Endothelial cell of umbilical vein (primary cell): ENCODE measurements at places on chromosomes 1 and 21. TPM values are rescaled to one million over a fixed set of nuclear protein-coding genes. Genes with fewer than 3 reads are reported as not detected.

DNA sequence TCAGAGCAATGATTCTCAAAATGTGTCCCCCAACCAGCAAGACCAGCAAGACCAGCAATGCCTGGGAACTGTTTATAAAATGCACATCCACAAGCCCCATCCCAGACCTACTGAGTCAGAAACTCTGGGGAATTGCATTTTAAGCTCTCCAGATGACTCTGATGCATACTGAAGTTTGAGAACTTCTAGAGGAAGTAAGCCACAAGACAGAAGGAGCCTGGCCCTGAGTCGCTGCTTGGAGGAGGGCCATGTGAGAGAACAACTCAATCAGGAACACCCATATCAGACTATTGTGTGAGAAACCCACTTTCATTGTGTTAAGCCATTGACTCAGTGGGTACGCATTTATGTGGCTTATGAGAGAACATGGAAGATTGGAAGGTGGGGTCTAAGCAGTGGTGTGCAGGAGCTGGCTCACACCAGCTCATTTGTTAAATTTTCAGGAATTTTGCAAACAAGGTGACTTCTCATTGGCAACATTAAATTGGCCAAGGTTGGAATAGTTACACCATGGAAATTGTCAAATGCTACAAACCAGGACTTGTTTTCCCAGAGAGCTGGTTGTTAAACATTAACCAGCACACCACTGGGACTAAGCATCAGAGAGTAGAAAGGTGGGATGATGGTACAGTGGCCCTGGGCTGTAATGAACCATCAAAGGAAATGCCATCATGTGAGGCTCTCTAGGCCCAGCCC is 38.9 kb downstream of the ATP1A1 start:
- no peaks in the 10 kb centered on the region for H3K36me3 ChIP-seq
- H3K27me3 ChIP-seq, result no peaks in the 10 kb centered on the region
- H3K27ac ChIP-seq, result no peak overlapping the region
- no peak for DNase-seq
- H3K4me3 ChIP-seq, result no peak overlapping the region

DNA sequence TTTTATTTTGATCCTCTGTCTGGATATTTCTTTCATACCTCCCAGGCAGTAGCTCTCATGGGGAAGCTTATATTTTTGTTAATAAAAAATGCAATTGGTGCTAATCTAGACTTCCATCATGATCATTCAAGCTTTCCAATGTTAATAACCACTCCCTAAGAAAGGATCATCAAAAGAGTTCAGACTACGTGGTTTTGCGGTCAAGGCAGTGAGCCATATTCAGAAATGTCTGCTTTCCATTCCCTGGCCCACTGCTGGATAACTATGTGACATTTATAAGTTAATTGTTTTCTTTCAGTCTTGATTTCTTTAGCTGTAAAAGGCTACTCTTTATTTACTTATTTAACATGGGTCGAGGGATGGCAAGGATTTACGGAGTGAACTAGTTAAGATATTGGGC is 414.6 kb downstream of the LMO4 start:
- H3K27me3 ChIP-seq, result no peaks in the 10 kb centered on the region
- H3K4me3 ChIP-seq, result no peak overlapping the region
- H3K36me3 ChIP-seq, result no peaks in the 10 kb centered on the region
- no peak for DNase-seq
- H3K27ac ChIP-seq, result no peak overlapping the region

The FAM110D gene
- total RNA-seq, result 4.4 and 5.1 TPM in 2 replicates

DNA sequence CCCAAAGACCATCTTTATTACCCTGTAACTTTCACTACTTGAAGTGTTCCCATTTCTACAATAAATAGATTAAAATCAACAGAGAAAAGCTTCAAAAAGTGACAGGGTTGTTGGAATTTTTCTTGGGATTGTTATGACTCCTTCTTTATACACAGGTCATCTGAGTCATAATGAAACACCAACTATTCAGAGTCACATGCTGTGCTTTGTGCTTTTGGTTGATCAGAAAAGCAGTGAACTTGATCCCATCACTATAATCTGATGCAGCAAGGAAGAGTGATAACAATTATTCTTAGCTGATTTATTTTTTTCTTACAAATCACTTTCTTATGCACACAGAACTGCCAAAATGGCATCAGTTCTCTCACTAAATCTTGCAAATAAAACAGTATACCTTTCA is 422.9 kb downstream of the PTBP2 start:
- H3K27me3 ChIP-seq, result no peaks in the 10 kb centered on the region
- peak; percentile 83 for DNase-seq
- H3K4me3 ChIP-seq, result no peak overlapping the region
- peak overlapping the region; percentile 43 for H3K27ac ChIP-seq
- H3K4me1 ChIP-seq, result peaks cover 28% of the 10 kb centered on the region

The C4BPA gene
- not detected in 2 replicates for total RNA-seq

- peak overlapping the region; percentile 55 for H3K27ac ChIP-seq
- peaks cover 68% of the 10 kb centered on the region for H3K4me1 ChIP-seq
- no peaks in the 10 kb centered on the region for H3K27me3 ChIP-seq
- H3K36me3 ChIP-seq, result no peaks in the 10 kb centered on the region
Observed at GRCh38 chr1:155978973-155979429, 654 bp upstream of the ARHGEF2 start.

The EIF3I gene
- 186 and 203 TPM in 2 replicates for total RNA-seq

DNA sequence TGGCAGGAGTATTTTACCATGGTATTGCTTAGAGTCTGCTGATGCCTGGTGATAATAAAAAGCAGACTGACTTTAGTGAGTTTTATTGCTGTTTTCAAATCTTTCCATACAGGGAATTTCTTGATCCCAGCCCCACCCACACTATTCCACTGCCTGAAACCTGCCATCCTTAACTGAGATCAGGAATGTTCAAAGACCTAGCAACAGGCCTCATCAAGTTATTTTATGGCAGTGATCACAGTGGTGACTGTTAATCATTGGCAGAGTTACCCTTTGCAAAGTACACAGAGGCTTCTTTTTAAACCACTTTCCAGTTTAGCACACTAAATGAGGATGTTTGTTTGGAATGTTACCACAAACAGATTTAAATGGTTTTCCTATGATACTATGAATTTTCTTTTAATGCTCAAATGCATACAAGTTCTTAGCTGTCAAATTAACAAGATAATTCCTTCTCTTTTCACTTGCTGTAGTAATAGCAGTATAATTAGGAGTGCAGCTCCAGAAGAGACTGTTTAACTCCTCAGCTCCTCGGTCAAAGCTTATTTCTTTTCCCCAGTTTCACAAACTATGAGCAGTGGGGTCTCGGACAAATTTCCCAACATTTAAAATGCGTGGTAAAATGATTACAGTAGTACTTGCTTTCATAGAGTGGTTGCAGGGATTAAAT is 69.9 kb upstream of the USP25 start:
- H3K4me1 ChIP-seq, result no peaks in the 10 kb centered on the region
- no peak overlapping the region for H3K27ac ChIP-seq
- DNase-seq, result no peak
- H3K27me3 ChIP-seq, result no peaks in the 10 kb centered on the region

The GPR3 gene
- 1.8 and 2.4 TPM in 2 replicates for total RNA-seq

DNA sequence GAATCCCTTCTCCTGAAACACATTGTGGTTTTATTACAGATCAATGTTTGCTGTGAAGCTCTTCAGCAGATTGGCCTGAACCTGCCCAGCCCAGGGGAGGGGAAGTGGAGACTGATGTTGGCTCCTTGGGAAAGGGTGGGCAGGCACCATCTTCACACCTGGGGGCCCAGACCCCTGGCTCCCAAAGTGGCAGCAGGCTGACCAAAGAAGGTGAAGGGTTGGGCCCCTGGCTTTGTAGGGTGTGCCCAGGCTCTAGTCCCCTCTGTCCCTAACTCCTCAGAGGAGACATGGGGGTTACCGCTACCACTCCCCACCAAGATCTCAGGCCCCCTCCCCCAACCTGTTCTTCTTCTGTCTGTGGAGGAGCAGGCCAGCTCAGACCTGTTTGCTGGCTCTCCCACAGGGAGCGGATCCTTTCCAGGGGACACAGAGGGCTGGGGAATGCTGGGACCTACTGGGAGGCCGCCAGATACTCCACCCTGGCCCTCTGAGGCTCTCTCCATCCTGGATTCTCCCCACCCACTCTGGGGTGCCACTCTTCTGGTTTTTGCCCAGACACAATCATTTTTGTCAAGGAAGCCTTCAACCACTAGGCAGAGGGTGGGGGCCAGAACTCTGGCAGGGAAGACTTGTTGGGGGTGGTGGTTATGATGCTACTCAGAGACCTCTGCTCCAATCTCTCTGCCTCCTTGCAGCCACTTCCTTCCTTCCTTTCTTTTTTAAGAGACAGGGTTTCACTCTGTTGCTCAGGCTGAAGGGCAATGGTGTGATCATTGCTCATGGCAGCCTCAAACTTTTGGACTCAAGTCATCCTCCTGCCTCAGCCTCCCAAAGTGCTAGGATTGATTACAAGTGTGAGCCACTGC is 5.0 kb upstream of the EFNA3 start:
- H3K27me3 ChIP-seq, result peaks cover 4% of the 10 kb centered on the region
- H3K4me1 ChIP-seq, result no peaks in the 10 kb centered on the region
- no peak overlapping the region for H3K27ac ChIP-seq
- no peak for DNase-seq

- H3K27me3 ChIP-seq, result no peaks in the 10 kb centered on the region
- no peaks in the 10 kb centered on the region for H3K36me3 ChIP-seq
- DNase-seq, result no peak
- no peak overlapping the region for H3K27ac ChIP-seq
- peaks cover 12% of the 10 kb centered on the region for H3K4me1 ChIP-seq
- H3K4me3 ChIP-seq, result no peak overlapping the region
Observed at GRCh38 chr1:221040101-221040500, 160.9 kb downstream of the HLX start.

DNA sequence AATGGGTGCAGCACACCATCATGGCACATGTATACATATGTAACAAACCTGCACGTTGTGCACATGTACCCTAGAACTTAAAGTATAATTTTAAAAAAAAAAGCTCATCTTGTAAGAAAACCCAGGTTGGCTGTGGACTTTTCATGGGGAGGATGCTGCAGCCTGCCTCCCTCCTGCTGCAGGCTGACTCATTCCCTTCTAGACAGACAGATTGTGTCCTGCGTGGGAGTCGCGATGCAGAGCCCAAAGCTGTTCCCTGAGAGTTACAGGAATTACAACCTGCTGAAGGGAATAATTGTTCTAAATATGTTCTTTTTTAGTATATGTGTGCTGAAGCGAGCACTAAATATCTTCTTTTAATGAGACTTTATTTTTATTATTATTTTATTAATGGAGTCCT is 93.2 kb downstream of the TBX19 start:
- H3K27me3 ChIP-seq, result peaks cover 3% of the 10 kb centered on the region
- DNase-seq, result no peak
- no peak overlapping the region for H3K27ac ChIP-seq
- H3K4me3 ChIP-seq, result no peak overlapping the region
- H3K4me1 ChIP-seq, result no peaks in the 10 kb centered on the region
- H3K36me3 ChIP-seq, result no peaks in the 10 kb centered on the region

GRCh38 chr21:34819357-34819999 is 150.7 kb downstream of the CLIC6 start:
- H3K4me1 ChIP-seq, result no peaks in the 10 kb centered on the region
- H3K27me3 ChIP-seq, result no peaks in the 10 kb centered on the region
- DNase-seq, result no peak
- no peak overlapping the region for H3K4me3 ChIP-seq

DNA sequence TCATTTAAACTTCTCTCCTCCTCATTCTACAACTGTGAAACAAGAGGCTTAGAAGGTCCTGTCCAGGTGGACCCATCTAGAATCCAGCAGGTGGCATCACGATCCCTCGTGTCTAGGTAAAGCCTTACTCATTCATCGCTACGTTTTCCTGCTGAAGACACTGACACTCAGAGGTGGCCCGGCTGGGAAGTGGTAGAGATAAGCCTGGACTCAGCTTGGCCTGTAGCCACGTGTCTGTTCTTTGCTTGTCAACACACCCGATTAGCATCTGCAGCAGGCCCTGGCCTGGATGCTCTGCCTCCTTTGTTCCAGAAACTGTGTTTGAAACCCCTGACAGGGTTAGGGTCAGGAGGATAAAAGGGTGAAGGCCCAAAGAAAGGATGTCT is 43.4 kb downstream of the PARP1 start:
- H3K4me1 ChIP-seq, result peaks cover 6% of the 10 kb centered on the region
- no peak overlapping the region for H3K4me3 ChIP-seq
- no peak for DNase-seq
- H3K27me3 ChIP-seq, result no peaks in the 10 kb centered on the region
- no peak overlapping the region for H3K27ac ChIP-seq

The VANGL2 gene
- not detected in 2 replicates for total RNA-seq

GRCh38 chr1:36349839-36350238 is 26.4 kb upstream of the EVA1B start:
- H3K27ac ChIP-seq, result peak overlapping the region; percentile 89
- H3K36me3 ChIP-seq, result peaks cover 6% of the 10 kb centered on the region
- no peak for DNase-seq
- H3K4me1 ChIP-seq, result peaks cover 52% of the 10 kb centered on the region
- no peaks in the 10 kb centered on the region for H3K27me3 ChIP-seq

DNA sequence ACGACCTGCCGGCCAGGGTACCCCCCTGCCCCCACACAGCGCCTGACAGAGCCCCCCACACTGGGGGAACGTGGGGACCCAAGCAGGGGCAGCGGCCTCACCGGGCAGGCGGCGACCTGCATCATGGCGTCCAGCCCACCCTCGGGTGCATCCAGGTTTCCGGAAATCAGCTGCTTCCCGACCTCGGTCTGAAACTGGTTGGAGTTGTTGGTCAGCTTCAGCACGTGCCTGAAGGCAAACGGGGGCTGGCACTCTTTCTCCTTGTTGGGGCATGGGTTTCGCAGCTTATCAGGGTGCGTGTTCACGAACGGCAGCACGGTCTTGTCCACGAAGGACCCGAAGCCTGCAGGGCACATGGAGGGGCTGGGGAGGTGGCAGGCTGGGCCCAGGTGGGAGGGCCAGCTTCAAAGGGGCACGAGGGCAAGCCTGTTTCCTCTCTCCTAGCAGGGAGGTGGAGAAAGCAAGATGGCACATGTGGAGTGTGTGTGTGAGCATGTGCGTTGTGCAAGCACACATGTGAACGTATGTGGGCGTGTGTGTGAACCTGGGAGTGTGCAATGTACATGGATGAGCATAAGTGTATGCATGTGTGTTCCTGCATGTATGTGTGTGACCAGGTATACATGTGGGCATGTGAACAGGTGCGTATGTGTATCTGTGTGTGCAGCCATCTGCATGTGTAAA is 19.2 kb downstream of the ITGB2 start:
- no peak for DNase-seq
- H3K27ac ChIP-seq, result no peak overlapping the region
- H3K4me3 ChIP-seq, result no peak overlapping the region
- H3K36me3 ChIP-seq, result no peaks in the 10 kb centered on the region
- no peaks in the 10 kb centered on the region for H3K4me1 ChIP-seq

The DYNLT4 gene
- 0.62 and 1.1 TPM in 2 replicates for total RNA-seq

The COL9A2 gene
- 0.64 and 1.3 TPM in 2 replicates for total RNA-seq

The SRGAP2C gene
- total RNA-seq, result 56.4 and 57.8 TPM in 2 replicates

The SMCP gene
- not detected in 2 replicates for total RNA-seq

- no peak overlapping the region for H3K4me3 ChIP-seq
- H3K27ac ChIP-seq, result no peak overlapping the region
- peaks cover 9% of the 10 kb centered on the region for H3K27me3 ChIP-seq
Observed at GRCh38 chr1:230292689-230293389, 133.3 kb downstream of the PGBD5 start.

GRCh38 chr1:80153762-80154161 is 1147.2 kb upstream of the ADGRL4 start:
- no peaks in the 10 kb centered on the region for H3K27me3 ChIP-seq
- no peak overlapping the region for H3K4me3 ChIP-seq
- no peaks in the 10 kb centered on the region for H3K36me3 ChIP-seq
- no peak overlapping the region for H3K27ac ChIP-seq
- H3K4me1 ChIP-seq, result no peaks in the 10 kb centered on the region

The LY9 gene
- total RNA-seq, result not detected in 2 replicates

The KIAA1614 gene
- 1.7 and 2.0 TPM in 2 replicates for total RNA-seq

GRCh38 chr1:40352126-40352525 is 21.4 kb upstream of the SMAP2 start:
- no peaks in the 10 kb centered on the region for H3K27me3 ChIP-seq
- H3K27ac ChIP-seq, result no peak overlapping the region
- no peaks in the 10 kb centered on the region for H3K4me1 ChIP-seq
- DNase-seq, result no peak
- H3K36me3 ChIP-seq, result no peaks in the 10 kb centered on the region
- H3K4me3 ChIP-seq, result no peak overlapping the region

The AADACL3 gene
- not detected in 2 replicates for total RNA-seq
